ENCODE measurements at places on chromosomes 2 and 18.

- no peak for DNase-seq
Observed at GRCh38 chr2:145789636-145790035, 1269.7 kb upstream of the ZEB2 start.

DNA sequence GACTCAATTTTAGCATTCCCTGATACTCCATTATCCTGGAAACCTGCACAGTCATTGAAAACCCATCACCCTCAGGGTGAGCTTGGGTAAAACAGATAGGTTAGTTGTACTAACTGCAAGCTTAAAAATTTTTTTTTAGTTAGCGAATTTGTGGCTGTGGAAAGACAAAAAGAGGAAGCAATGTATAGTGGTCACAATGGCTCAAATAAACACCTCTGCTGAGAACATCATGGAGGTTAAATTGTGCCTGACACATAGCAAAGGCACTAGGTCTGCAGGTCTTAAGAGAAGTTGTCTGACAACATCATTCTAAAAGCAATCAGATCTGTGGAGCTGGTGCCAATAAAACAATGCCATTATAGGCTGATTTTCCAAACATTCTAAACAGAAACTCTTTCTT lies 84.4 kb upstream of the CAVIN2 start:
- DNase-seq: no peak

- no peak for DNase-seq
Observed at GRCh38 chr18:55650363-55650870, 62.4 kb upstream of the TCF4 start.

DNA sequence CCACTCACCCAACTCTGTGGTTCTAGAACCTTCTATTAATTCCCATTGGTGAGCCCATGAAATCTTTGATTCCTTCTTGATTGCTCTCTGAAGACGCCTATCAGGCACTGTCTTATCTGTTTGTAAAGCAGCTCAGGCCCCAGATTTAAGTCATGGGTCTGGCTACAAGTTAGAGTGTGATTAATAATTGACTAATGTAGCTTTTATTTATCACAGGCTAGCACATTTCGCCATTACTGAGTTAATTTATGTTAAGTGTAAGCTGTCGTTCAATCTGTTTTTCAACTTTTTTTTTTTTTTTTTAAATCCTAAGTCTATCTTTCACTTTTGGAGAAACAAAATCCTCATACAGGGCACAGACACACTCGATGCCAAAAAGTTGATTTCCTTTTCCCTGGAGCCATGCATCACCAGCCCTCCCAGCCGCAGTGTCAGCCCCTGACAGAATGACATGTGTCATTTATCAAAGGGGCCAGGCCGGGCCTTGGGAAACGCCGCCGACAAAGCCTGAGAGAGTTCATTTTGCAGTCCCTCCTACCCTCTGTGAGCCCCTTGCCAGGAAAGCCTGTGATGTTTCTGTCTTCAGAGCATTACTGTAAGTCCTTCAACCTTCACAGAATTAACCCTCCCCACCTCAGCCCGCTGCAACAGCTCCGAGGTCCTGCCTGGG lies 15.8 kb downstream of the TSHZ1 start:
- no peak for DNase-seq

GRCh38 chr18:62164855-62165487 lies 21.9 kb downstream of the PIGN start:
- DNase-seq: no peak

DNA sequence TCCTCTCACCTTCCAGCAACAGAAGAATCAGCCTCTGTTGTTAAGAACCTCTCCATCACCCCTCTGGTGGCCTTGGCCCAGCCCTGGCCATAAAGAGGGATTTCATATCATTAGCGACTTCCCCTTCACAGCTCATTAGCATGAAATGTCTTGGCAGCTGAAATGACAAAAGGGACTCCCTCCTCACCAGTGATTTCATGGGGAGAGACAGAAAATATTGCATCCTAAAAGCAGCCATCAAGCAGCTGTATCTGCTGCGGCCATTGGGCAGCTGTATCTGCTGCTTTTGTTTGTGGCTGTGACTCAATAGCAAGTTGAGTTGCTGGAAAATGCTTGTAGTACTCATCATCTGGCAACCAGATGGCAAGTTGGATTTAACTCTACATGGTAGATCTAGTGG lies 105.9 kb upstream of the RMDN2 start:
- no peak for DNase-seq

- DNase-seq: no peak
Observed at GRCh38 chr2:40458271-40458794, 6.4 kb upstream of the SLC8A1 start.

- DNase-seq: no peak
Observed at GRCh38 chr2:75047189-75047991, 88.9 kb downstream of the POLE4 start.

- DNase-seq: no peak
Observed at GRCh38 chr2:211175956-211176355, 619.6 kb downstream of the CPS1 start.

DNA sequence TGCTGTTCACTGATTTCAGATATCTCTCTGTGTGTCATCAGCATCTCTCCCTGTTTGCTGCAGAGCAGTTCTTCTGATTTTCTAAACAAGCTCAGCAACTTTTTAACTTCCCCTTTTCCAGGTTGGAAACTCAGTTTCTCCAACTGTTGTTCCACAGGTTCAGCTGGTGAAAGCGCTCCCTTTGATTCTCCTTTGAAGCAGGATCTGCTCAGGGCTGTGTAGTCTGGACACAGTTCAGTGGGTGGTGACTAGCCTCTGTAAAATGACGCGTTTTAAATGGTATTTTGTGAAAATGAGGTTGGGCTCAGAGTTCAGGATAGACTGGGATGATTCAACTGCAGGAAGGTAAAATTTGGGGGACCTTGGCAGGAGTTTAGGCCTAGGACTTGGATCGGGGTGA lies 106.3 kb downstream of the TRIM43 start:
- DNase-seq: no peak

DNA sequence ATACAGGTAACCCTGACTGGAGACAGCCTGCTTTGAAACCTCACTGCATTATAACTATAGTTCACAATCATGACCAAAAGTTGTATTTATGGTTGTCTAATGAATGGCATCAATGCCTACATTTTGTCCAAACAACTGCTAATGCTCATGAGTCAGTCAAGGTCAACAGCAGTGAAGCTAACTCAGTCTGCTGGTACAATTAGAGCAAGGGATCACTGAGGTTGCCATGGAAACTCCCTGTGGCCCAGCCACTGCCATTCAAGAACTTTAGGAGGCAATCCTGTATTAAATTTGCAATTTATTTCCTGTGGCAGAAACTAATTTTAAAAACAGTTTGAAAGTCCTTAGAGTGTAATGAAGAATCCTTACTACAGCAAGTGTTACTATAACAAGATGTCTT lies 185.1 kb upstream of the SMAD7 start:
- no peak for DNase-seq

DNA sequence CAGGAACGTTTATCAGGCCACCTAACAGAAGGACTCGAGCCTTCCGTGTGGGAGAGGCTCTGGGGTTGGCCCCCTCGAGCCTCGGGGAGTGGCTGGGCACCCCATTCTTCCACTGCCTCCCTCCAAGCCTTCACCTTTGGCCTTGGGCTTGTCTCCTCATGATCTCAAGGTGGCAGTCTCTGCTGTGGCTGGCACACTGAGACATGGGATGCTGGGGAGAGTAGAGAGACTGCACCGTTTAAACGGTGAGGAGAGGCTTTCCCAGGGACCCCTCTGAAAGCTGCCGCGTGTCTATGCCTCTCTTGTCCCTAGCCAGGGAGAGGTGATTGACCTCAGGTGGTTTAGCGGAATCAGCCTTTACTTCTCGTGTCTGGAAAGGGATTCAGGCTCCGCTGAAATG lies 71.0 kb downstream of the DCDC2C start:
- DNase-seq: no peak

GRCh38 chr2:124959581-124959980 lies 934.5 kb downstream of the CNTNAP5 start:
- DNase-seq: no peak

DNA sequence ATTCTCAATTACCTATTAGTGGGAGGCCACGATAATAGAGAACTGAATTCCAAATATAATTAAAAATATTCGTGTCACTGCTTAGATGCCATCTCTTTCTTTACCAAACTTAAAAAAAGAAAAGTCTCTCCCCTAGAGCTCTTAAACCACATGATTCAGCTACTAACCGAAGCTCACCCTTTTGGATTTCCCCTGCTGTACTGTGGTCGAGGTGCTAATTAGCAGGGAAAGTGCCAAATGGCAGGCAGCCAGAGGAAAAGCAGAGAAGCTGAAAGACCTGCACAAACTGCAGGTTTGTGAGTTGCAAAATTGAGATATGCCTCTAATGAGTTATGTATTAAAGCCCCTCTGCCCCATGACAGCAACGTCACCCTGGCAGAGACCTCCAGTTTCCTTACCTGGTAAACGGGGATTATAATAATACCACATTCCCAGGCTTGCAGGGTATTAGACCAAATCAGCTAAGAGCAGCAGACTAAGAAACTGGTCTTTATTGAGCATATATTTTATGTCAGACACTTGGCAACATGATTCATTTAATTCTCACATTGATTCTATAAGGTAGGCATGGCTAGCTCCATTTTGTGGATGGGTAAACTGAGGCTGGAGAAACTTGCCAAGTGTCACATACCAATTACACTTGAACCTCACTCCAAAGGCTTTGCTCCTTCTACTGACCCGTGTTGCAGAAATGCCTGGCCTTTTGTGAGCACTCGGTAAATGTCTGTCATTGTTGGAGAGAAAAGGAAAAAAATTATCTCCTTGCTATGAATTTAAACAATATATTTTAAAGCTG lies 259.7 kb downstream of the LPIN1 start:
- peak; percentile 66 for DNase-seq

- no peak for DNase-seq
Observed at GRCh38 chr18:73597832-73598615, 549.6 kb downstream of the FBXO15 start.

- DNase-seq: no peak
Observed at GRCh38 chr2:220219371-220219770, 591.9 kb downstream of the SLC4A3 start.

DNA sequence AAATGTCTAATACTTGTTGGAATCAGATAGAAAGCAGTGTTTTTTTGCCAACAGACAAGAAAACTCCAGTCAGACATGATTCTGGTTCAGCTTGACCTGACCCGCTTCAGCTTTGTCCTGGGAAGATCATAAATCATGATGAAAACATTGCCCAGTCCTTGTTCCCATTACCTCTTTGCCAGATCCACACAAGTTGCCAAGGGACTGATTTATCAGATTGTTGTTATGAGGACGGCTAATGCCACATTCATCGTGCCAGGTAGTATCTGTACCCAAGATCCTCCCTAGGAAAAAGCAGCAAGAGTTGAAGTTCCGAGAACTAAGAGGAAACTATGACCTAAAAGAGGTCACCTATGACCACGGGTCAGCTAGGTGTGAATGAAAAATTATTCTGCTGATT lies 39.0 kb downstream of the SLC40A1 start:
- no peak for DNase-seq

- no peak for DNase-seq
Observed at GRCh38 chr2:148515120-148515519, 129.4 kb upstream of the EPC2 start.

DNA sequence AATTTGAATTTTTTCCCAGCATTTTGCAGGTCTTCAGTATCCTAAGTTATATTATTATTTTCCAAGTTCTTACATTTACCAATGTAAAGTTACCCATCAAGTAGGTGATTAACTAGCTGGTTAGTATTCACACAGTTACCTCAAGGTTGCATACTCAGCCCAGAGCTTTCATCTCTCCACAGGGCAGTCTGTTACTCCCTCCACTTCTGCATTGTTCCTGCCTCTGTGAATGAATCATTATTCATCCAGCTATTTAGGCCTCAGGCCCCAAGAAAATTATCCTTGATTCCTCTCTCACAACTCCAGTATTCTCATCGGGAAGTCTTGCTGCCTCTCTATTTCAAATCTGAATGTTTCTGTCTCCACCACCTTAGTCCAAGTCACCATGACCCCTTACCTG lies 92.2 kb downstream of the SMC6 start:
- DNase-seq: no peak

- no peak for DNase-seq
Observed at GRCh38 chr18:63979409-63979920, 9.6 kb downstream of the SERPINB8 start.

- no peak for DNase-seq
Observed at GRCh38 chr2:98697651-98698337, 33.1 kb downstream of the MGAT4A start.

DNA sequence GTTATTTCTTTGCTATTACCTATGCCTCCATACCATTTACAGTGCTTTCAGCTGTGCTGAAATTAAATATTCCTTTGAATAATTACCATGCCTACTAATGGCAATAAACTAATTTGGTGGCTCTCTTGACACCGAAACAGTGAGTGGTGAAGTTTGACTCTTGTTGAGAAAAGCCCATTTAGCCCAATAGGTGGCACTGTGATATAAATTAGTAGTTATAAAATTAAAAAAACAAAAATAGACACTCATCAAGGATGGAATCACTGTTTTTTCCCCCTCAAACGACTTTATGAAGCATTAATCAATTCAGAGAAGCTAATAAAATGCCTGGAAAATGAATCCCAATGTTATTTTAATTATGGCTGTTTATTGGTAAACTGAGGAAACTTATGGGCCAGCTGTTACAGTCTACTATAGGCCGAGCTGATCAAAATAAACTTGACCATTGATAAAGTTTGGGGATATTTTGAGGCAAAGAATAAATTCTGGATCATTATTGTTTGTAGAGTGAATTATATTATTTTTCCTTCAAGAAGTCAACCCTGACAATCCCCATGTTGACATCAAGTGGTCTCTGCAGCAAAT lies 339.6 kb downstream of the TRIB2 start:
- no peak for DNase-seq

DNA sequence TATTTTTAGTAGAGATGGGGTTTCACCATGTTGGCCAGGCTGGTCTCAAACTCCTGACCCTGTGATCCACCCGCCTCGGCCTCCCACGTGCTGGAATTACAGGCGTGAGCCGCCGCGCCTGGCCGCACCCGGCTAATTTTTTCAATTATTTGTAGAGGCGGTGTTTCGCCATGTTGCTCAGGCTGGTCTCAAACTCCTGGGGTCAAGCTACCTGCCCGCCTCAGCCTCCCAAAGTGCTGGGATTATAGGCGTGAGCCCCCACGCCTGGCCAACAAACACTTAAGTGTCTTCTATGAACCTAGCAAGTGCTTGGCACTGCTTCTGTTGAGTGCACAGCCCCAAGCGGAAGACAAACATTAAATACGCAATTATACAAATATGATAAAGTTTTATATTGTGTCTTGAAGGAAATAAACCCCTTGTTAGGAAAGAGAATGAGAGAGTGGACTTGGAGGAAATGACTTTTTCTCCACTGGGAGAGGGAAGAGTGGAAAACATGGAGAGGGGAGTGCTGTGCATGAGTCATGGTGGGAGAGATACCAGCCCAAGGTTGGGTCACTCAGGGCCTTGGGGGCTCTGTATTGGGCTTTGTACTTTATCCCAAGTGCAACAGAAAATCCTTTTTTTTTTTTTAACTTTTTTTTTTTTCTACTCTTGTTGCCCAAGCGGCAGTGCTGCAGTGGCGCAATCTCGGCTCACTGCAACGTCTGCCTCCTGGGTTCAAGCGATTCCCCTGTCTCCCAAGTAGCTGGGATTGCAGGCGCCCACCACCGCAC lies 41.4 kb upstream of the ACTR2 start:
- DNase-seq: no peak

- no peak for DNase-seq
Observed at GRCh38 chr18:23539911-23540525, 36.7 kb downstream of the RMC1 start.
